Natural killer cell (primary cell): ENCODE measurements at places on chromosomes 3 and 15. TPM values are rescaled to one million over a fixed set of nuclear protein-coding genes. Genes with fewer than 3 reads are reported as not detected.

DNA sequence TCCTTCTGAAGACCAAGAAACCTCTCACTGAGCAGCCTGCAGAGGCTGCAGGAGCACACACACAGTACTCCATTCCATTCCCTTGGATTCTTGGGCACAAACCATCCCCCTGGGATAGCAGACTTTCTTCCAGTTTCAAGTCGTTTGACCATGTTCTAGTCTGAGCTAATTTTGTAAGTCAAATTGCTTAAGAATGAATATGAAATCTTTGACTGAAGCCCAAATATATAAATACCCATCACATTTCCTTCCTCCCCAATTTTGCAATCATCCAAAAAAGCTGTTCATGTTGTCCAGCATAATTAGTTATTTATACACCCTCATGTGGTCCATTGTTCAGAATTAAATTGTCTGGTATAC, 231.2 kb upstream of the TPRG1 start:
- no peak overlapping the region for H3K27ac ChIP-seq
- no peak for DNase-seq
- H3K27me3 ChIP-seq: no peaks in the 10 kb centered on the region
- H3K36me3 ChIP-seq: no peaks in the 10 kb centered on the region

- no peaks in the 10 kb centered on the region for H3K4me1 ChIP-seq
- H3K27me3 ChIP-seq: no peaks in the 10 kb centered on the region
- no peak for DNase-seq
- H3K27ac ChIP-seq: no peak overlapping the region
These were observed 85.5 kb upstream of the FGF12 start for GRCh38 chr3:192812743-192813383.

GRCh38 chr3:44342176-44342790, 3.7 kb downstream of the TCAIM start:
- H3K4me3 ChIP-seq: no peak overlapping the region
- no peaks in the 10 kb centered on the region for H3K27me3 ChIP-seq
- DNase-seq: no peak
- no peak overlapping the region for H3K27ac ChIP-seq

DNA sequence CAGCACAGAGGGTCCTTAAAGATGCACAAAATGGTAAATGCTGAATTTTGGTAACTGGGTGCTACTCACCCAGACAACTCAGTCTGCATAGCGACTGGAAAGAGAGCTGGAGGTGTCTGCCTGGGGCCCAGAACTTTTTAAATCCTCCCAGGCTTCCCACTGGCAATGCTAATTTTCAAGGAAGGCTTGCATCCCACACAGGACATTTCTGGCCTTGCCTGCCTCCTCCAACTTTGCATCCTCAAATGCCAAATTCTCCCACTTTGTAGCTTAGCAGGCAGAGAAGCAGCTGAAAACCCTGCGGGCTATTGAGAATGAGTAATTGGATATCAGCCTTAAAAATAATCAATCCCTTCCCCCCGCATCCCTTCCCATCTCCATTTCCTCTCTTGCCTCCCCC, 656.6 kb upstream of the ADAMTS9 start:
- no peak overlapping the region for H3K27ac ChIP-seq
- no peaks in the 10 kb centered on the region for H3K36me3 ChIP-seq
- no peak for DNase-seq
- no peaks in the 10 kb centered on the region for H3K4me1 ChIP-seq

GRCh38 chr15:100537331-100537730, 8.6 kb upstream of the CERS3 start:
- no peaks in the 10 kb centered on the region for H3K27me3 ChIP-seq
- H3K27ac ChIP-seq: no peak overlapping the region
- no peaks in the 10 kb centered on the region for H3K4me1 ChIP-seq
- no peak overlapping the region for H3K4me3 ChIP-seq

DNA sequence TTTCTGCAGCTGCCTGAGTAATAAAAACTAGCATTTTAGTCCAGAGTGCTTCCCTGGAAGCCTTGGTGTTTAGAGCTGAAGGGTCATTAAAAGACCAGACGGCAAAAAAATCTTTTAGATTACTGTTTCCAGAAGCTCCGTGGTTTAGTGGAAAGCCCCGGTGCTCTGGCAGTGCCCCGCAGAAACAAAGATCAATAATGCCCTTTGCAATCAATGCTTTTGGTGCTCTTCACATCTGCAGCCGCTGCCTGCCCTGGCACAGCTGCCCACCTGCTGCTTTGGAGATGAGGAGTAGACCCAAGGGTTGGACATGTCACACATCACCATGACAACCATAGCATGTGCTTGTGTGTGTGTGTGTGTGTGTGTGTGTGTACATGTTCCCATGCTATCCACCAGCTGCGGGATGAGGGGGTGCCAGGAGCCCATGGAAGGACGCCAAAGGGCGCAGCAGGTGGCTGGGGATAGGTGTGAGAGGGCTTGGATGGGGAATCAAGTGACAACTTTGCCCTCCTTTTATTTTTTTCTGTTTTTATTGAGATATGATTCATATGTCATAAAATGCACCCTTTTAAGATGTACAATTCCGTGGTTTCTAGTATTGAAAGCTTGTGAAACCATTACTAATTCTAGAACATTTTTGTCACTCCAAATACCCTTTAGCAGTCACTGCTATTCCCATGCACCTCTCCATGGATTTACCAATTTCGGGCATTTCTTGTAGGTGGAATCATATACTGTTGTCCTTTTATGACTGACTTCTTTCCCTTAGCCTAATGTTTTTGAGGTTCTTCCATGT, 75.7 kb upstream of the KLHL25 start:
- H3K36me3 ChIP-seq: no peaks in the 10 kb centered on the region
- no peaks in the 10 kb centered on the region for H3K27me3 ChIP-seq
- H3K4me3 ChIP-seq: no peak overlapping the region
- no peak for DNase-seq

Gene TMEM212
- total RNA-seq: not detected

Gene TERC
- 2.7 TPM for total RNA-seq

Gene ZDHHC3
- total RNA-seq: 62.3 TPM

Gene MYZAP
- total RNA-seq: not detected
